ENCODE measurements at places on chromosomes 7 and 10.

DNA sequence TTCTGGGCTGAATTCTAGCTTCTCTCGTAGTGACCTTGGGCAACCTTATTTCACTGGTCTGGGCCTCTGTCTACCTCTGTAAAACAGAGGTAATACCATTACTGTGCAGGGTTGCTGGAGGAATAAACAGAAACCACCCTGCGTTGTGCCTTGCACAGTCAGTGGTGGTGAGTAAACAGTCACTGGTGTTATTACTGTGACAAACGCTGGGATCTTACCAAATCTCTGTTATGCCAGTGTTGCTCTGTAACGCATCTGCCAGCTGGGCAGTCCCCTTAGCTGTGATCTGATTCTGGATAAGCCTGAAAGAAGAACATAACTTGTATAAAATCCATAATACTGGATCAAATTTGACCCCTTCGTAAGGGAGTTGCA lies 49.4 kb downstream of the NOD1 start:
- DNase-seq: no peak

DNA sequence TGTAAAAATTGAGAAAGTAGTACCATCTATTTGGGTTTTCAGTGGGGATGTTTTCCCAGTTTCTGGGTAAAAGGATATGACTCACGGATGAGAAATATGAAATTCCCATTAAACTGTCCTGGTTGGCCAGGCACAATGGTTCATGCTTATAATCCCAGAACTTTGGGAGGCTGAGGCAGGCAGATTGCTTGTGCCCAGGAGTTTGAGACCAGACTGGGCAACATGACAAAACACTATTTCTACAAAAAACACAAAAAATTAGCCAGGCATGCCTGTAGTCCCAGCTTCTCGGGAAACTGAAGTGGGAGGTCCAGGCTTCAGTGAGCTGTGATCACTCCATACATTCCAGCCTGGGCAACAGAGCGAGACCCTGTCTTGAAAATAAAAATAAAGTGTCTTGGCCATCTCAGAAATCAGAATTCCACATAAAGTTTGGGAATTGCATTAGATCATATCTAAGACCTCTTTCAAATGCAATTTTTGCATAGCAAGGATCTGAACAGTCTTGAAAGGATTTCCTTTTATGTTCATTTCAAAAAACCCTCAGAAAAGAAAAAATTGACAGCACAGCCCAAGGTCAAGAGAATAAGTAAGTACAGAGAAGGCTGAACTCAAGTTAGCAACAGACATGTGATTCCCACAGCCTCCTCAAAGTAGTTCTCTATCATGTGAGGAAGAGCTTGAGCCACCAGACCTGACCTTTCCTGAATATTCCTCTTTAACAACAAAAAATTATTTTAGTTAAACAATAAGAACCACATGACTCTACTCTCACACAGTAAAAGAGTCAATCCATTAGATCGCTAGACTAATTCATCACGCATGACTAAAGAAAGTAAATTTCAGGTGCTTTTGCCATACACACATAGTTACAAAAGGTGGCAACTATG lies 141.5 kb upstream of the CAV2 start:
- DNase-seq: peak; percentile 72

DNA sequence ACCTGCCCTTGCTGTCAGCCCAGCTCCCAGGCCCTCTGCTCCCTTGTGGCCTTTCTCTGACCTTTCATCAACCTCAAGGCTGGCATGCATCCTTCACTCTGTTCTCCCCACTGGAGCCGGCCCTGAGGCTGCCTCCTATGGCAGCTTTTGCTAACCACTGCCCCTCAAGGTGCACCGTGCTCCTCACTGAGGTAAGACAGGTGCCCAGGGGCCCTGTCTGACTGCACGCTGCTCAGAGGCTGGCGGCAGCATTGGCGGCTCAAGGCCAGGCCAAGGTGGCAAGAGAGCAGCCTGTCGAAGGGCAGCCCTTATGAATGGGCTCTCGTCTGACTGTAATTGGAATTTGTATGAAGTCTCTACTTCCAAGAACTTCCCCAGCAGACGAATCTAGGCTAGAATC lies 172.6 kb downstream of the ZNF248 start:
- DNase-seq: no peak

DNA sequence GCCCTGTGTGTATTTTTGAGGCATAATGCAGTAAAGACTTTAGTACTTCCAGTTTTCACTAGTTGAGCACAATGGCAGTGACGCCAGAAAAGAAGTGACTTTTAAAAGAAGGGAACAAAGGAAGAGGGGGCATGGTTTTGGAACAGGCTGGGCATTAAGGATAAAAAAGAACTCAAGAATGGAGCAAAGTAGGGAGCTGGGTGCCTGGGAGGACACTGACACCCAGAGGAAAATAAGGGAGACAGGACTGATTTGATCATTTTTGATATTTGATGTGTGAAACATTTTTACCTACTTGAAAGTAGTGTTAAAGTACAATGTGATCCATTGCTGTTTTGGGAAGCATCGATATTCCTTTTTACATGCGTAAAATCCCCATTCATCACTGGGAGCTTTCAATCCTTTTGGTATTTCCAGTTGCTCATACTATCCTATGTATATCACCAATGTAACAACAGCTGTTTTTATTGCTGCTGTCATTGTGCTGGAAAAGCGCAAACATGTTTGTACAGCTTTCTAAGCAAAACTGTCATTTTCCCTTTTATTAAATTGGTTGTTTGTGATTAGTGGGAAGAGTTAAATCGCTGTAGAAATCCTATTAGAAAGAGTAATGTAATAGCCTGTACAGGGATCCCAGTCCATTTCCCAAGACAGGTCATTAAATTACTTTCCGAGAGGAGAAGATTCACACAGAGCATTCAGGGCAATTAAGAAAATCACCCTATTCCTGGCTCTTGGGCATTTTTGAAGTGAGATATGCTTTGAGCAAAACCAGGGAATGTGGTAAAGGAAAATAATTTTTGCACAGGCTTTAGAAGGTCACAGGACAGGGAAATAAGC lies 85.2 kb downstream of the ADAM12 start:
- DNase-seq: no peak

DNA sequence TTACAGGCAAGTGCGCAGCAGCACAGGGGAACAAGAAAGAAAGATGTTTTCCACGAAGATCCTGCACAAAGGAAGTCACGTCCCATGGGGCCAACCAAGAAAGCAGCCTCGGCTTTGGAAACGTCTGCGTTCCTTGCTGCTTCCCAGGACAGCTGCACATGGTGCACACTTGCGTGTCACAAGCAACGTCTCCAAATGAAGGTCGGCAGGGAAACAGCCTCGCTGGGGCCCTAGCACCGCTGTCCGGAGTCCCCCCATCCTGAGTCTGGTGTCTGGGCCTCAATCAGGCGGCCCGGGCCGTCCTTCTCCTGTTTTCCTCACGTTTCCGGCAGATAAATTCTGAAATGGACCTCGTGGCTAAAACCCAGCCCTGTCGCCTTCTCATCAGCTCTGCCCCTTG lies 206.2 kb downstream of the DIP2C start:
- no peak for DNase-seq

GRCh38 chr10:60368875-60369546 lies 20.7 kb downstream of the ANK3 start:
- no peak for DNase-seq

GRCh38 chr10:68235581-68235980 lies 3.7 kb upstream of the ATOH7 start:
- DNase-seq: no peak

DNA sequence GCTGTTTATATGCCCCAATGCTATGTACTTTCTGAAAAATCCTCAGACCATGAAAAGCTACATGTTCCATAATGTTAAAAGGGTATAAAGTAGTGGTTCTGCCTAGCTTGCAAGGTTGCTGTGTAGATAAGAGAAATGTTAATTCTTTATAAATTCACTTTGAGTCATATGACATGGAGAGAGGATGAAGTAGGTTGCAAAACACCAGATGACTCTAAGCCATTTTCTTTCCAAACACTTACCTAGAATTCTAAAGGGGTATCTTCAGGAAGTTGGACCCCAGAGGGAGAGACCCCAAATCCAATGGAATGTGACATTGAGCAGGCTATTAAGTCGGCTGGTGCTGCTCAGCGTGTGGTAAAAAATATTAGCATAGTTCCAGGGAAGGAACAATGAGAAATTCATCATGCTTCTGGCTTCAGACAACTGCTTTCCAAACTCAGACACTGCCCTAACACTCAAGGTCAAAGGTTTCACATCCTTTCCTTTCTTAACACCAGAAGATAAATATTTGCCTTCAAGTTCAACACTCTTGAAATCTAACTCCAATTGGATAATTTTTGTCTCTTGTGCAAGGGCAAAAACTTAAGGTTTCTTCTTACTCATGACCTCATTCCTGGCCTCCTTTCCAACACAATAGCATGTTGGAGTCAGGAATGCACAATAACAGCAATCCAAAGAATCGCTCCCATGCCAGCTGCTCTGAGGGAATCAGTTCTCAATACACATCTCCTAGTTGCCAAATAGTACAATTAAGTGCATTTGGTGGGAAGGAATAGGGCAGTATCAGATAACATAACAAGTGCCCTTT lies 100.7 kb upstream of the AFAP1L2 start:
- peak; percentile 97 for DNase-seq

DNA sequence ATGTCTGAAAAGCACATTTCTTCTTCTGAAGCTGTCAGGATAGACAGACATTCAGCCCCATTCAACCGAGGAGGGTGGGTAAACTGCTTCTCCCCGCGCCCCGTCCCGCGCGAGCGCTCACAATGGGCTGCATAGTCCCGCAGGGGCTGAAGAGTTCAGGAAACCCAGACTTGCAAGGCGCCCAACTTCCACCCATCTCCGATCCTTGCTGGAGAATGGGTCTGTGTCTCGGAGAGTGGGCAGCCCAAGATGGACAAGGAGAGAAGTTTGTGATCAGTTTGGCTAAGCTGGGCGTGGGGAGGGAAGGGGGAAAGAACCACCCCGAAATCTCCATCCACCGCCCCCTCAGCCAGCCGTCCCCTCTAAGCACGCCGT lies 686 bp downstream of the AASS start:
- DNase-seq: peak; percentile 34
